ENCODE measurements at places on chromosomes 6 and 20.

GRCh38 chr20:10559266-10559665 lies 114.5 kb downstream of the JAG1 start:
- no peak for DNase-seq
- H3K27me3 ChIP-seq, result no peaks in the 10 kb centered on the region
- no peaks in the 10 kb centered on the region for H3K36me3 ChIP-seq
- no peak overlapping the region for H3K4me3 ChIP-seq
- H3K4me1 ChIP-seq, result peaks cover 63% of the 10 kb centered on the region

DNA sequence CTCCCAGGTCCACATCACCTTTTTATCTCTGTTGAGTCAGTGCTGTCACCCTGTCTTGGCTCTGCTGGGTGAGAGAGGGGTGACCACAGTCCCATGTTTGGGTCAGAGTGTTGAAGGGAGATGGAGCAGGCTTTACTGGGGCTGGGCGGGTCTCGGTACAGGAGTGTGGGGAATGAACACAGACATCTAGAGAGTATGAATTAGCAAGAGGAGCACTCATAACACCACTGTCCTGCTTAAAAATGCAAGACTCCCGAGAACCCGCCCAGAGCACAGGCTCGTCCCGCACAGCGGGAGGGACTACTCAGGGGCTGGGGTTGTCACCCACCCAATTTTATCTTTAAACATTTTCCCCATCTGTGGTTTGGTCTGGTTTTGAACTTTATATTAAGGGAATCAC lies 27.5 kb upstream of the DACT2 start:
- no peaks in the 10 kb centered on the region for H3K4me1 ChIP-seq
- no peaks in the 10 kb centered on the region for H3K27me3 ChIP-seq
- no peak for DNase-seq

GRCh38 chr6:47690214-47690613 lies 8.2 kb upstream of the ADGRF4 start:
- no peak for DNase-seq
- H3K4me1 ChIP-seq, result no peaks in the 10 kb centered on the region
- no peaks in the 10 kb centered on the region for H3K36me3 ChIP-seq
- H3K27me3 ChIP-seq, result no peaks in the 10 kb centered on the region
- H3K27ac ChIP-seq, result no peak overlapping the region
- H3K4me3 ChIP-seq, result no peak overlapping the region

- no peak overlapping the region for H3K4me3 ChIP-seq
- no peak overlapping the region for H3K27ac ChIP-seq
- no peaks in the 10 kb centered on the region for H3K36me3 ChIP-seq
- no peaks in the 10 kb centered on the region for H3K4me1 ChIP-seq
- no peak for DNase-seq
These were observed 89.5 kb upstream of the HEY2 start for GRCh38 chr6:125659887-125660286.

DNA sequence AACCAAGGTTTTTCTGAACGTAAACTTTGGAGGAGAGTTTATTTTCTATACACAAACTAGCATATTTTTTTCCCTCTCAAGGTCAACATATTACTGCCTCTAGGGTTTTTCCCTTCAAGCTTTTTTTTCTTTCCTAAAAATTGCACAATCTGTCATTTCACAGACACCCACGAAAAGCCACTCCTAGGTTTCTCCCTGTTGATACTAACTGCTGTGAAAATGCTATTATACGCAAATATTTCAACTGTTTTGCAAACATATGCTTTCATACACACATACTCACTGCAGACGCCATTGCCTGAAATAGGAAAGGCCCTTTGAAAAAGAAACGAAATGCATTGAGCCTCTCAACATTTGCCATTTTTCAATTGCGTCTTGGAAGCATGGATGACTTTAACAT lies 333.0 kb downstream of the CD83 start:
- no peak overlapping the region for H3K4me3 ChIP-seq
- no peak for DNase-seq
- no peaks in the 10 kb centered on the region for H3K27me3 ChIP-seq
- H3K27ac ChIP-seq, result no peak overlapping the region
- H3K36me3 ChIP-seq, result no peaks in the 10 kb centered on the region

GRCh38 chr6:5107341-5107740 lies 22.2 kb downstream of the PPP1R3G start:
- peak; percentile 48 for DNase-seq
- no peaks in the 10 kb centered on the region for H3K4me1 ChIP-seq
- no peak overlapping the region for H3K27ac ChIP-seq
- H3K36me3 ChIP-seq, result peaks cover 3% of the 10 kb centered on the region
- no peak overlapping the region for H3K4me3 ChIP-seq

DNA sequence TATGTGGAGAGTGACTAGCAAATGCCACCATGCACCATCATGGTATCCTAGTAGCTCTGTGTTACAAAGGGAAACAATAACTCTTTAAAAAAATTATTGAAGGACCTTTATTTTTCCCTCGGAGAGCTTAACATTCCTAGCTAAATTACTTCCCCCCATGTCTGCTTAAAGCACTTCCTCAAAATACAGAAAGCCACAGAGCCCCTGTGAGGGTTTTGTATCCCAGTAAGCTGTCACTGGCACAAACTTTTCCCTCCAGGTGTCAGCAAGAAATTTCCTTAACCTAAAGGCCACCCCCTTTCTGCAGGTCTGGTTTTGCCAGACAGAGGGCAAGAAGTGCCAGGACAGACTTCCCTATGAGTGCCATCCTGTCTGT lies 340.0 kb upstream of the PRDM1 start:
- no peaks in the 10 kb centered on the region for H3K36me3 ChIP-seq
- no peak for DNase-seq
- H3K27me3 ChIP-seq, result no peaks in the 10 kb centered on the region
- H3K4me1 ChIP-seq, result no peaks in the 10 kb centered on the region
- no peak overlapping the region for H3K4me3 ChIP-seq
- no peak overlapping the region for H3K27ac ChIP-seq

- H3K27ac ChIP-seq, result no peak overlapping the region
- no peaks in the 10 kb centered on the region for H3K27me3 ChIP-seq
- no peaks in the 10 kb centered on the region for H3K4me1 ChIP-seq
- no peaks in the 10 kb centered on the region for H3K36me3 ChIP-seq
These were observed 125.3 kb downstream of the FAM83B start for GRCh38 chr6:54971825-54972224.

- no peak overlapping the region for H3K27ac ChIP-seq
- H3K36me3 ChIP-seq, result no peaks in the 10 kb centered on the region
- no peaks in the 10 kb centered on the region for H3K4me1 ChIP-seq
- DNase-seq, result no peak
These were observed 40.1 kb upstream of the BHLHE23 start for GRCh38 chr20:63046841-63047240.

GRCh38 chr20:11468880-11469279 lies 448.8 kb upstream of the BTBD3 start:
- no peak overlapping the region for H3K4me3 ChIP-seq
- no peak overlapping the region for H3K27ac ChIP-seq
- H3K36me3 ChIP-seq, result no peaks in the 10 kb centered on the region
- H3K4me1 ChIP-seq, result peaks cover 19% of the 10 kb centered on the region
- H3K27me3 ChIP-seq, result no peaks in the 10 kb centered on the region

GRCh38 chr20:47070176-47070575 lies 175.5 kb downstream of the EYA2 start:
- no peak overlapping the region for H3K4me3 ChIP-seq
- H3K27me3 ChIP-seq, result no peaks in the 10 kb centered on the region
- H3K27ac ChIP-seq, result no peak overlapping the region

DNA sequence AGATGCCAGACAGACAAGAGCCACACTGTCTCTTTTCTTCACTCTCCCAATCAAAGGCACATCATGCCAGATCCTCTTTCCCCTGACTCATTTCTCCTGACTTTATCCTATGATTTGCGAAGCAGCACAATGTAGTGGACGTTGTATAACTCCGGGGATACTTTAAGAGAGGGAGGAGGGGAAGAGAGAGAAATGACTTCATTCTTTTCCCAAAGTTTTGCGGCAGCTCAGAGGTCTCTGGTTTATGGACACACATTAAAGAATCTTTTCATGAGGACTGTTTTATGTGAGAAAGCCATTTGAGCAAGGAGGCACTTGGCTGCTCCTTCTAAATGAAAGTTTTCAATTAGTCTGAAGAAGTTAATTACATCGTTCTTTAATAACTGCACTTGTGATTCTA lies 75.1 kb upstream of the MC3R start:
- no peak overlapping the region for H3K27ac ChIP-seq
- DNase-seq, result no peak
- H3K4me1 ChIP-seq, result no peaks in the 10 kb centered on the region
- no peaks in the 10 kb centered on the region for H3K36me3 ChIP-seq

- peak within 1 kb of the TSS; percentile 86 for H3K27ac ChIP-seq
- H3K4me3 ChIP-seq, result peak within 1 kb of the TSS; percentile 83
- H3K4me1 ChIP-seq, result peaks cover 21% of the 10 kb centered on the region
- no peaks in the 10 kb centered on the region for H3K27me3 ChIP-seq
- DNase-seq, result peak; percentile 93
- H3K36me3 ChIP-seq, result no peaks in the 10 kb centered on the region
These were observed at the start of gene CDKAL1 for GRCh38 chr6:20534295-20535262. TSS of gene CDKAL1 (plus strand) at chr6:20534457. CDS start at chr6:20546351, 11,894 bp downstream.

Data from tibial artery (tissue), 4 donors.